ENCODE measurements at places on chromosomes 3 and 15.

- DNase-seq, result no peak
Measured at GRCh38 chr3:59820352-59820934, 770.6 kb upstream of the CFAP20DC start.

DNA sequence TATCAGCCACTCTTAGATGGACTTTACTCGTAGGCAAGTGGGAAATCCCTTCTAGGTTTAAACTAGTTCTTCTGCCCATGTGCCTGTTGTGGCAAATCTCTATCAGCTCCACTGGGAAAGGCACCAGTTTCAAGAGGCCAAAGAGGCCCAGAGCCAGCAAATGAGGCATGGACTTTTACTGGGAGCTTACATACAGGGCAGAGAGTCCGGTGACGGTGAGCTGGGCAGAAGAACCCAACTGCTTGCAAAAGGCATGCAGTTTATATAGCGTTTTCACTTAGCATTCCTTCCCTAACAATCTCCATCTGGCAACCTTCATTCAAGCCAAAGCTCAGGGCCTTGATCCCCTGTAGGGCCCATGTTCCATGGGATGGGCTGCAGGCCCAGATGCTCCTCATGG, 93.0 kb upstream of the C3orf80 start:
- no peak for DNase-seq

DNA sequence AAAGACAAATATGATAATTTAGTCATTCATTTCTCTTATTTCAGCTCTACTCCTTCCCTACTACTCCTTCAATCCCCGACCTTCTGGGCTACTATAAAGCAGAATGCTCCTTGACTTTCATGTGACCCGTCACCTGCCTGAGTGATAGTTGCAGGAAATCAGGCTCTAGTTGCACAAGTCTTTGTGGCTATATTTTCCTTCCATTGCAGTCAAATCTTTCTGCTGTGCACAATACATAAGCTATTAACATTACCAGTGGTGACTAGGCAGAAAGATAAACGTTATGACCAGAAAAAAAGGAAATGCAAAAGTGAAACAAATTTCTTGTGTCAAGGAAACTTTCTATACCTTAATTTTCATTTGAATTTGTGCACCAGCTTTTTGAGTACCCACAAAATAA, 2.3 kb downstream of the SUCNR1 start:
- no peak for DNase-seq

GRCh38 chr3:112167758-112168157, 34.7 kb upstream of the GCSAM start:
- DNase-seq, result no peak

GRCh38 chr15:88843334-88843733, 40.1 kb downstream of the ACAN start:
- no peak for DNase-seq

- DNase-seq, result no peak
Measured at GRCh38 chr3:61580982-61581643, 19.7 kb downstream of the PTPRG start.

DNA sequence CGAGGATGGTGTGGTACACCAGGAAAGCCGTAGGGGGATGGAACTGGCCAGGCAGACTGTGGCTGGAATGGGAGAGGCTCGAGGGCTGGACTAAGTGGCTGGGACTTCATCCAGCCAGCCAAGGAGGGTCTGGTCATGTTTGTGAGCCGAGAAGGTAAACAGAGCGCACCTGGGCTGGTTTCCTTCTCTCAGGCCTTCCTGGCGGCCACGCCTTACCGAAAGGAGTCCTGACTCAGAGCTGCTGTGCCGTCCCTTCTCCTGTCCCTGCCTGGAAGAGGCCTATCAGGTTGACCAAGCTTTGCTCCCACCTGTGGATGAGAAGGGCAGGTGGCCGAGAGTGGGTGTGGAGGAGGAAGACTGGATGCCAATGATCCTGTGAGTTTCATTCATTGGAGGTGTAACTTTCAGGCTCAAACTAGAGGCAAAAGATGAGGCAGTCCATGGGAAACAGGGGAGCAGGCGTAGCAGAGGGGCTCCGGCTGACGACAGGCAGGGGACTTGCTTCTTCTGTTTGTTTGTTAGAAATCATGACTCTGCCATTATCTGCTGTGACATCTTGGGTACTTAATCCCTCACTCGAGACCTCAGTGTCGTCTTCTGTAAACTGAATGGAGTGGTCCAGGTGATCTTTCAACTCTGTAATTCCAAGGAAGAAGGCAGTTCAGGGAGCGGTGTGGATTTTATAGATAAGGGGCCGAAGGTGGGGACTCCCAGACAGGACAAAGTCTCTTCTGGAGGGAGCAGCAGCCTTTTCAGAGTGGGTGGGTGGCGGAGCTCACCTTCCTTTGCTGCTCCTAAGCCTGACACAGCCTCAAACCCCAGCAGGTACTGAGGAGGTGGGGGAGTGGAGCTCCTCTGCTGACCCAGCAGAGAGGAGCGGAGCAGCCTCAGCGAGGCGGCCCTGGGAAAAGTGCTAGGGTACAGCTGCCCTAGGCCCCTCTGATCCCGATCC, 71.8 kb upstream of the GATM start:
- no peak for DNase-seq

DNA sequence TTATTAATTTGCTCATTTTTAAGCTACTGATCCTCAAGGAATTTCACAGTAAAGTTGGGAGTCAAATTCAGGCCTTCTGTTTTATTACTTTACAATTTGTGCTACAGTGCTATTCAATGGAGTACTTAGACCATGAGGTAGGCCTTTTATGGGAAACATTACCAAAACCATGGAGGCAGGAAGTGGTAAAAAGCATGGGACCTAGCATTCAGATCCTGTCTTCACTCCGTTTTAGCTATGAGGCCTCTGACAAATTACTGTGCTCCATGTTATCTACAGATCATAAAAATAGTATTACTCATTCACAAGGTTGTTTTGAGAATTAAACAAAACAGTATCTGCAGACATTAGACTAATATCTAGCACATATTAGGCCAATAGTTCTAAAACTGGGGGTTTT, 140.6 kb upstream of the SLITRK3 start:
- no peak for DNase-seq

DNA sequence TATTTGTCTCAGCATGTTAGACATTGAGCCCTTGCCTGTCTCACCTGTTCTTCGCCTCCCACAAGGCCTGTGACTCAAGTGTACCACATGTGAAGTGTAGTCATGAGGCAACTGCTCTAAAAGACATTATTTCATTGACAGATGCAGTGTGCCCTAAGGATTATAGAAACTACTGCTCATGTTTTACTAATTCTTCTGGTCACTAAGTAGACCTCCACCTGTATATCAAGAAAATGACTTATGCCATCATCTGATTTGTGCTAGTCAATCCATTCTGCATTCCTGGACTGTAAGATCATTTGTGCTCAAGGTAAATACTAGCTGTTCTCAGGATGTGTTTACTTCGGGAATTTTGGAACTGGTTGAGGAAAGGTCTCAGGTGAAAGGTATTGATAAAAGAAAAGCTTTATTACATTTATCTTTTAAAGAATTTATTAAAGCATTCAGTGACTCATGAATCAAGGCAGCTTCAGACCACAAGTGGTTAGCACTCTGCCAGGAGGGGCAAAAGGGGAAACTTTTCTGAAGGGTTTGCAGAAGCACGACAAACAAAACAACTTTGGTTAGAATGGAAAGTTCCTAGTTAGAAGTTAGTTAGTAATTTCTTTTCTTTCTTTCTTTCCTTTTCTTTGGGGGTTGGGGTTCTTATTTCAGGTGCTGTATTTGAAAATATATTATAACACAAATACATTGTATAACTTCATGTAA, 465.3 kb upstream of the CBLB start:
- no peak for DNase-seq

GRCh38 chr15:44300572-44300971, 12.1 kb downstream of the GOLM2 start:
- no peak for DNase-seq

DNA sequence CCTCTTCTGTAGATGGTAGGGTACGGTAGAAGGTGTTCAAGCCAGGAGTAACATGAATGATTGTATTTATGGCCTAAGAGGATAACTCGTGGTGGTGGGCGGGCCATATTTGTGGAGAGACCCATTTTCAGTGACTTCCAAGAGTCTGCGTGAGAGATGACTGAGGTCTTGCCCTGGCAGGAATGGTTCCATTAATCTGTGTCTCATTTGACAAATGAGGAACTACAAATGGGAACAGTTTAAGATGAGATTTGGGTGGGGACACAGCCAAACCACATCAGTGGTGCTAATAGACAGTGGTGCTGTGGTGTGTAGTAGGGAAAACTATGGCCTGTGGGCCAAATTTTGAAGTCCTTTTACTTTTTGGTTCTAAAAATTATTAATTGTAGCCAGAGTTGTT, 47.1 kb downstream of the FLNB start:
- DNase-seq, result no peak

GRCh38 chr3:82354228-82354627, 592.8 kb upstream of the GBE1 start:
- no peak for DNase-seq

DNA sequence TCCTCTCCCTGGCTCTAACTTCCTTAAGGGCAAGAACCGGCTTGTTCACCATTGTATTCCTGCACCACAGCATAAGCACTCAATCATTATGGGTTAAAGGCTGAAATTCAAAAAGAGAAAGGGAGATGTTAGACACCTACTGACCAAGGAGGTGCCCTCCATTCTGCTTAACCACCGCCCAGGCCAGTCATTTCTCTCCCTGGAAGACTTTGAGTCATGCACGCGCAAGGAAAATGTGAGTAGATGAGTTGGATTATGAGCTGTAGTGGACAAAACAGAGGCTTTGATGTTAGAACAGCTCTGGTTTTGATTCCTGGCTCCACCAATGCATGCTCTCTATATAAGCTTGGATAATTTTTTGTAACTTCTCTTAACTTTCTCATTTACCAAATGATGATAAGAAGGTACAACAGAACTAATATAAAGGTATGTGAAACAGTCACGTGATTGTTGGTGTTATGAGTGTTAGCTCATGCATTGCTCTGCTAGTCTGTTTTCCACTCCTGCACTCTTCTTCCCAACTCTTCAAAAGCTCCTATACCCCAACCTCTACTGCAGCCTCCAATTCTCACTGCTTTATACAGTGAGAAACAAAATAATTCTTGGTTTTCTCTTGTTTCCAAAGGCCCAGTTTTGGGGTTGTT, 148.4 kb upstream of the ATP11B start:
- no peak for DNase-seq

DNA sequence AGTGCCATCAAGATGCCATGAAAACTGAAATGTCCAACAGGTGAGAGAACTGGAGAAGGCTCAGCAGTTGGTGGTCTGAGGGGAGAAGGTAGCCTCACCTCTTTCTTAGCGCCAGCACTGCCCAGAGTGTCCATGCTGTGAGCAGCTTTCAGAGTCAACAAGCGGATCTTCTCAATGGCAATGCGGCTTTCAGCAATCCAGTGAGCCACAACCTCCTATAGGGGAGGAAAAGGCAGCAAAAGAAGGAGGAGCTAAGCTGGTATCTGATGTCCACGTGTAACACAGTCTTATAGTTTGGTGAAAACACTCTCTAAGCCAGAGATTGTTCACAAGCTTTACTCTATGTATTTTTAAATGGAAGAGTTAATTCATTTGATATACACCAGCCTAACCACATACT, 36.1 kb upstream of the ACKR4 start:
- DNase-seq, result no peak

DNA sequence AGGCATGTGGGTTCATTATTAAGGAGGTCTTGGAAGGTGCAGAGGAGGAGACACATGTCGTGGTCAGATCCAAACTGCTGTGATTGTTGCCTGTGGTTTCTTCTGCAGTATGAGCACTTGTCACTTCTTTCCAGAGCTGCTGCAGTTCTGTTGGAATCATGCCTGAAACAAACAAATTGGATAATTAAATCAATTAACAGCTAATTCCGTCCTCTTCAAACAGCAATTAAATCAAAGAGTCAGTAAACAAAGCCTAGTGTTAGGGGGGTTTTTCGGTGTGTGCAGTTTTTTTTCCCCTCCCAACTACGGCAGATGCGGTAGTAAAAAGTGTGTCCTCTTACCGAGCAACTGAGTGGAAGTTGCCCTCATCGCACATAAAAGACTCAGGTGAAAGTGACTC, 542.2 kb downstream of the FOXP1 start:
- DNase-seq, result no peak

GRCh38 chr15:52417957-52418356, 110.7 kb downstream of the MYO5A start:
- no peak for DNase-seq

DNA sequence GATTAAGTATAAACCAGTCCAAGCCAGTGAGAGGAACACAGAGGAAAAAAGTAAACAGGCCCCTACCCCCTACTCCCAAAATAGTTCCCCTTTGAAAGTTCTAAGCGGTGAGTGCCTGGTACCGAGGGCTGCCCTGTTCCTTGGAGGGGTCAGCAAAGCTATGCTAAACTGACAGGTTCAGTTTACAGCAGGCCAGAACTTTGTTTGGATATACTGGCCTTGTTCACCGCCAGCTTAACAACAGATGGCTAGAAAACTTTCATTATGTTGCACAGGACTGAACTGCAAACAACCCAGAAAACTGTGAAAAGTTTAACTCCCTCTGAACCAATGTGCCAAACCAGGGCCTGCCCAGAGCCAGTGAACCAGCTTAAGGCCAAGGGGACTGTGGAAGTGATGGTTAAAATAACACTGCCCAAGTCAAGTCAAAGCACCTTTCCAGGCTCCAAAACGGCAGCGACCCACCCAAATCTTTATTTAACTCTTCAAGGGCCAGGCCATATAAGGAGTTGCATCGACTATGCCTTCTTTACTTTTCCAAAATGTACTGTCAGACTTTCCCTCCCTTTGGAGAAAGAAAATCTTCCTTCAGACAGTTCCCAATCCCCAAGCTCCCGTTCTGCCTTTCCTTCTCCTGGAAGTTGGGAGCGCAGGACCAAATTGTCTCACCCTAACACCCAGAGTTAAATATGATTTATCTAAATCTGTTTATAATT, 448.0 kb downstream of the FOXP1 start:
- no peak for DNase-seq

- DNase-seq, result no peak
Measured at GRCh38 chr15:86382341-86382740, 302.7 kb downstream of the AGBL1 start.

GRCh38 chr15:69562564-69562963, 109.9 kb downstream of the RPLP1 start:
- DNase-seq, result no peak

- no peak for DNase-seq
Measured at GRCh38 chr3:43785551-43785950, 94.8 kb downstream of the ABHD5 start.

GRCh38 chr15:66925721-66926120, 139.7 kb upstream of the SMAD3 start:
- DNase-seq, result no peak

GRCh38 chr15:86213420-86213819, 133.7 kb downstream of the AGBL1 start:
- no peak for DNase-seq

GRCh38 chr3:194570235-194570634, 63.0 kb downstream of the TMEM44 start:
- no peak for DNase-seq

- peak; percentile 0 for DNase-seq
Measured at GRCh38 chr15:86139828-86140227, 60.2 kb downstream of the AGBL1 start.

GRCh38 chr3:127043731-127044510, 61.0 kb downstream of the PLXNA1 start:
- DNase-seq, result no peak

DNA sequence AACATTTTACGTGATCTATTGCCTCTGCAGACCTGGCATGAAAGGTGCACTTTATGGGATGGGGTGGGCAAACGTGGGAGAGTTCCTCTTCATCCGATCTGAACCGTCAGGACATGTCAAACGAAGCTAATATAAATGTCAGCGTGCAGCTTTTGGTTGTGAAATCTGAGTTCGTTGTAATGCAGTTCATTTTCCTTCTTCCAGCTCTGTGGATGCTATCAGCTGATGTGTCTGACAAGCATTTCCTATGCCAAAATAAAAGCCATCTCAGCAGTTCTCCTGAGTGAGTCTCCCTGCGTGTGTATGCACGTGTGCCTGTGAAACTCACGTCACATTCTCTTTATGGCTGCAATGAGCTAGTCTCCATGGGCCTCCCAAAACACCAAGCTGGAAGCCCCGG, 512.3 kb downstream of the MCTP2 start:
- no peak for DNase-seq
